Hepatocyte (in vitro differentiated cells): ENCODE measurements at places on chromosomes 1 and 21. TPM values are rescaled to one million over a fixed set of nuclear protein-coding genes. Genes with fewer than 3 reads are reported as not detected.

DNA sequence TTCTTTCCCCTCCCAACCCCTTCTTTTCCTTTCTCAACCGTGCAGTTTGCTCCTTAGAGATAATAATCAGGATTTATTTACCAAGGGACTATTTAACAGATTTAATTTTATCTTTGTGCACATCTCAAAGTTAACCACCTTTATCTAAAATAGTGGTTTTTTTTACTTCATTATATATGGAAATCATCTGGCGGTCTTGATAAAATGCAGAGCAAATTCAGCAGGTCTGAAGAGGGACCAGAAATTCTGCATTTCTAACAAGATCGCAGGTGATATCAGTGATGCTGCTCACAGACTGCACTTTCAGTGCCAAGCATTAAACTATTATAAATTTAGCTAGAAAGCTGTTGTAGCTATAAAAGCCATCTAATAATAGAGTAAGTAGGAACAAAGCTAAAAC, 83.4 kb upstream of the NEGR1 start:
- no peak overlapping the region for H3K4me3 ChIP-seq
- no peaks in the 10 kb centered on the region for H3K27me3 ChIP-seq
- H3K4me1 ChIP-seq = no peaks in the 10 kb centered on the region
- H3K36me3 ChIP-seq = no peaks in the 10 kb centered on the region
- no peak overlapping the region for H3K27ac ChIP-seq
- DNase-seq = no peak

Gene NOTCH2NLA
- total RNA-seq = 22.7 and 27.0 TPM in 2 replicates

DNA sequence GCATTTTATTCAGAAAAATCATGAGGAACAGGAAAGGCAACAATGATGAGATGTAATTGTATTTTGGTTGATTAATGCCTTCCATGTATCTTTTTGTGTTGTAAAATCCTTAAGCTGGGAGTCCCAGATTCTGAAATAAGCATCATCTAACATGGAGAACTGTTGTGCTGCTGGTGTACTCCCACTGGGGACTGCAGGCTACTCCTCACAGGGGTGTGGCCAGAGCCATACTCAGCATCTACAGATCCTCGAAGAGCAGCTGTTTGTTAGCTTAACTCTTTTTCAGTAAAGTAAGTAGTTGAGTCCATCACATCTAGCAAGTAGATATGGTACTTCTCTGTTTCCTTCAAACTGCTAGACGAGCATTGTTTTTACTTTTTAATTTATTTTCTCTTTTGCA, 358.0 kb downstream of the BRINP3 start:
- no peak overlapping the region for H3K27ac ChIP-seq
- no peaks in the 10 kb centered on the region for H3K36me3 ChIP-seq
- H3K27me3 ChIP-seq = no peaks in the 10 kb centered on the region

Gene DISP1
- total RNA-seq = 10.6 and 14.6 TPM in 2 replicates

GRCh38 chr1:87392248-87393192, 63.8 kb downstream of the LMO4 start:
- peaks cover 14% of the 10 kb centered on the region for H3K4me1 ChIP-seq
- H3K4me3 ChIP-seq = no peak overlapping the region
- no peaks in the 10 kb centered on the region for H3K36me3 ChIP-seq
- H3K27me3 ChIP-seq = no peaks in the 10 kb centered on the region
- peak overlapping the region; percentile 53 for H3K27ac ChIP-seq
- DNase-seq = peak; percentile 38

DNA sequence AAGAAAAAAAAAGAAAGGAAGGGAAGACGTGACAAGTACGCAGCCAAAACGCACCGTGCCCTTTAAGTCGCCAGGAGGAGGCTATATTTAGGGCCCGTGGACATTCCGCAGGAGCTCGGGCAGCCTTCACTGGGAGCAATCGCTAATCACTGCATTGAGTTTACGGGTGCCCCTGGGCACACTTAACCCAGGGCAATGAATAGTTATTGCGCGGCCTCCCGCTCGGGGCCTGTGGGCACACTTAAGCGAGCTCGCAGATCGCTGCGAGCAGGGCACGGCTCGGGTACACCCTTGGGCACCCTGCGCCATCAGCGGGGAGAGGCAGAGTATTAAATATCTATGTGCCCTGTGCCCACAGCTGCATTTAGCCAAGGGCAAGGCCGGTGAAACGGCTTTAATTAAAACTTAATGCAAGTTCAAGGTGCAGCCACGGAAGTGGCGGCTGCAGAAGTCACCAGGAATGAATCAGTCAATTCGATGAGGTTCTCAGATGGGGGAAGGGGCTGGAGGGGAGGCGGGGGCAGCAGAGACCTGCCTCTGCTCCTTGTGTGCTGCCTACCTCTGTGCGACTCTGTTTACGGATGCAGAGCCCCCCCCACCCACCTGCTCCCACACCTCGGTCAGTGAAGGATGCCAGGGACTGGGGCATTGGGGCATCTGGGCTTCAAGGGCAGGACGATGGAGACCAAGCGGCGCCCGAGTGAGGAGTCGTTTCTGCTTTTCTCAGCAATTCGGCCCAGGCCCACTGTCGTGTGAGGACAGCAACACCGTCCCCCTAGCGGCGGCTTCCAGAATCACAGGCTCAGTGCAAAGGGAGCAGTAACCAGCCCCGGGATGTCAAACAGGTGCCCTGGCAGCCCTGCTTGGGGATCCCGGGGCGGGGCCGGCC, 51.8 kb upstream of the TARDBP start:
- no peak overlapping the region for H3K27ac ChIP-seq
- H3K27me3 ChIP-seq = no peaks in the 10 kb centered on the region
- DNase-seq = peak; percentile 90
- no peaks in the 10 kb centered on the region for H3K4me1 ChIP-seq
- no peaks in the 10 kb centered on the region for H3K36me3 ChIP-seq

DNA sequence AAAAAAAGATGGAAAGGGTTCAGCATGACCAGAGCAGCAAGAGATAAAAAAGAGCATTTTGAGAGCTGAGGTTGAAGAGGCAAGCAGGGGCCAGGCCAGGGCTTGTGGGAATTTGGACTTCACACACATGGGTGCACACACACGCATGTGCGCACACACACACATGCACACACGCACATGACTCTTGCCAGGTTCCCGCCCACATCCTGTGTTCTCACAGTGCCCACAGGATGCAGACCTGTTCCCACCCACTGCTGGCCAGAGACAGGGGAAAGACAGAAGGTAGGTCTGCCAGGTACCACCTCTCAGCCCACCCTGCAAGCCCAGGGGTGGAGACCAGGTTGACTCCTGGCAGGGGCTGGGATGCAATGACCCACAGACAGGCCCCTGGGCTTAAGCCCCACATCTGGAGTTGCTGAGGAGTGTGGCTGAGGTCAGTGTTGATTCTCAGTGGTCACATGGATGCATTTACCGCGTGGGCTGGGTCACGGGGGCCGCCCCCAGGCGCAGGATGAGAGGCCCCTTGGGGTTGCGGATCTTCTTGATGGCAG, 4.4 kb downstream of the COL16A1 start:
- no peak for DNase-seq
- peaks cover 25% of the 10 kb centered on the region for H3K4me1 ChIP-seq
- H3K27ac ChIP-seq = no peak overlapping the region

Gene GCSAML
- not detected in 2 replicates for total RNA-seq

Gene AMPD2
- 63.1 and 81.9 TPM in 2 replicates for total RNA-seq
